Activated CD8-positive, alpha-beta memory T cell treated with anti-CD3 and anti-CD28 coated beads, Interleukin-2, amount 50 U/mL, for 4 hours (primary cell): ENCODE measurements at places on chromosomes 4 and X.

- DNase-seq = no peak
Observed at GRCh38 chr4:113962016-113962347, 17.5 kb downstream of the ARSJ start.

GRCh38 chr4:653080-653821 is 20.8 kb downstream of the ATP5ME start:
- no peak for DNase-seq

- DNase-seq = no peak
Observed at GRCh38 chr4:110412354-110413065, 63.4 kb upstream of the ENPEP start.

DNA sequence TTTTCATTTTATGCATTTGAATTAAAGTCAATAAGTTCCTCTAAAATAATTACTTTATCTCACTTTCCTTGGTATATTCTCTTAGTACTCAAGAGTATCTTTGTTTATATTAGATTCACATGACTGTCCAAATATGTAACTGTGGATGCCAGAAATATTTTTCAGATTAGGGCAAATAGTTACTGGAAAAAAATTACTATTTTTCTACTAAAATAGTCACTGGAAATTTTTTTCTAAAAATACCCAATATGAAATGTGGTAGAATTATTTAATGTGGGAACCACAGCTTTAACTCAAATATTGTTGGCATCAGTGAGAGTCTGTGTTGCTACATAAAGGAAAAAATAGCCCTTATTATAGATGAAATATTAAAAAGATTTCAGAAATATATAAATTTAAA is 70.4 kb upstream of the NMU start:
- no peak for DNase-seq

GRCh38 chr4:53716011-53716410 is 124.7 kb upstream of the LNX1 start:
- DNase-seq = no peak

DNA sequence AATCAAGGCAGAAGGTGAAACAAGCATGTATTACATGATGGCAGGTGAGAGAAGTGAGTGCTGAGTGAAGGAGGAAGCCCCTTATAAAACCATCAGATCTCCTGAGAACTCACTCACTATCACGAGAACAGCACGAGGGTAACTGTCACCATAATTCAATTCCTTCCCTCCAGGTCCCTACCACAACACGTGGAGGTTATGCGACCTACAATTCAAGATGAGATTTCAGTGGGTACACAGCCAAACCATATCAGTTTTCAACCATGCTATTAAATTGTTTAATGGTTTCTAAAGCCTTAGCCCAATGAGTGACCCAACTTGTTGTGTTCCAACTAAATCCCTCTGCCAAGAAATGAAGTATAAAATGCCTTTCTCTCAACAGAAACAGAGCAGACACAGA is 519.8 kb downstream of the GBA3 start:
- no peak for DNase-seq

DNA sequence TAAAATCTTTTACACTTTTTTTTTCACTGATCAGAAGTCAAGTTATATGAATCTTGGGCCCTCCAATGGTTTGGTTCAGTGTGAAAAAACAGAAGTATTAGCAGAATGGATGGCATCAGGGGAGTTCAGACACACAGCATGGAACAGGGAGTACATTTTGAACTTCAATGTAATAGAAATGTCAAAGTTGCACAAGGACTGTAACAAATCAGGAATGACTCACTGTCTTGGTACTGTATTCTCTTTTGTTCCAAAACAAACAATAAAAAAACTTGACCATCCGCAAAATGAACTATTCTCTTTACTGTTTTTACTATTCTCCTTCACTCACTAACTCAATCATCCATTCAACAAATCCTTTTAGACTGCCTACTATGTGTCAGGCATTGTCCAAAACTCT is 401.0 kb downstream of the FSTL5 start:
- DNase-seq = no peak

- DNase-seq = no peak
Observed at GRCh38 chrX:17591741-17592110, 145.6 kb upstream of the SCML1 start.

- DNase-seq = no peak
Observed at GRCh38 chr4:155681886-155682285, 15.2 kb downstream of the GUCY1A1 start.

- no peak for DNase-seq
Observed at GRCh38 chrX:130848763-130849162, 54.2 kb downstream of the ENOX2 start.

DNA sequence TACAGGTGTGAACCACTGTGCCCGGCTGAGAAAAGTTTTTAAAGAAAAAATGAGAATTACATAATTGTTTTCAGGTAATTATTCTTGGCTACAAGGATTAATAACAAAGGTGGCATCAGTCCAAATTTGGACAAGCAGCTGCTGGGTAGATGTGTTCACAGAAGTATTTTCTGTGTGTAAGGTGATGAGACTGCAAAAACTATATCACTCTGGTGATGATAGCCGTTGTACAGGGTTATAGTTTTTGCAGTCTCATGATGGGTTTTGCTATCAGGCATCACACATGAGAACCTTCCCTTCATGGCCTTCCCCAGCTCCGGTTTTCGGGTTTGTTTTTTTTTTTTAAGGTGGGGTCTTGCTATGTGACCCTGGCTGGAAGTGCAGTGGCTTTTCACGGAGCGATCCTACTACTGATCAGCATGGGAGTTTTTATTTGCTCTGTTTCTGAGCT is 5.1 kb upstream of the SLC10A3 start:
- no peak for DNase-seq

DNA sequence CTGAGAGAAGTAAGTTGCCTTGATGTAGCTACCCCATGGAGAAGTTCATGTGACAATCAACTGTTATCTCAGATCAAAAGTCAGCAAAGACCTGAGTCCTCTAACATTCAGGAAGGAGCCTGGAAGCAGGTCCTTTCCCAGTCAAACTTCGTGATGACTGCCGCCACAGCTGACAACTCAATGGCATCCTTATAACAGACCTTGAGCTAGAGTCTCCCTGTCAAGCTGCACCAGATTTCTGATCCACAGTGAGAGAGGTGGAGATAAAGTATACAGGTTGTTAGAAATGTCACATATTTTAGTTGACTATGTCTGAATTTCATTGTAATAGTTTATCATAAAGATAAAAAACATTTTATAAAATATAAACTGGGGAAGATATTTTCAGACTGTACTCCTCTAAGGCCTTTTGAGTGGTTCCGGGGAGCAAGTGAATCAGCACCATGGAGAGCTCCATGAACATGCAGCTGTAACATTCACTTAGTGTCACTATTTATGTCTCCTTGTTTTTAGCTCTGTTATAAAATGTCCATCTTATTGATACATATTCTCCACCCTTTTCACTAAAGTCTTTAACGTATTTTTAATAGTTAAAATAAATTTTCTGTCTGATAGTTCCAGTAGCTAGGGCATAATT is 1653.5 kb upstream of the AGA start:
- no peak for DNase-seq

DNA sequence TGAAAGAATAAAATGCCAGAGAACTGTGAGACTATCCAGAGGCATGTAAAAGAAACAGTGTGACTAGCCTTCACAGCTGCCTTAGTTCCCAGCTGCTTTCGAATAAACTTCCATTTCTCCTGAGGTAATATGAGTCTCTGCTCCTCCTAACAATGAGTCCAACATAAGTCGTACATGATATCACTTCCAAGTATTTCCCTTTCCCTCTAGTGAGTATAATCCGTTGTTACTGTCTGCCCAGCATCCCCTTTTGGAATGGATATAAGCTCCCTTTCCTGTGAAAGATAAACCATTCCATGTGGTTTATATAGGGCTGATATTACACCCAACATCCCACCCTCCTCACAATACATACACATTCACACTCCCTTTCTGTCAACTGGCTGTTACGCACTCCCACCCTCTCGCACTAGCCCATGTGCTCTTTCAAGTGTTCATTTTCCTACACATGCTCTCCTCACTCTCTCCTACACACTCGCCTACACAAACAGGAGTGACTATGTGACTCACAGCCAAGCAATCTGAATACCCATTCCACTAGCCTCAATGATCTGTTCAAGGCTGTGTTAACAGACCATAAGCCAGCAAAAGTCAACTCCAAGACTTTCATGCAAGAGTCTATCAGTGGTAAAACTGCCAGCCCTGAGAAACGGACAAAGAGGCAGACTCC is 5.0 kb downstream of the NAF1 start:
- DNase-seq = peak; percentile 17

DNA sequence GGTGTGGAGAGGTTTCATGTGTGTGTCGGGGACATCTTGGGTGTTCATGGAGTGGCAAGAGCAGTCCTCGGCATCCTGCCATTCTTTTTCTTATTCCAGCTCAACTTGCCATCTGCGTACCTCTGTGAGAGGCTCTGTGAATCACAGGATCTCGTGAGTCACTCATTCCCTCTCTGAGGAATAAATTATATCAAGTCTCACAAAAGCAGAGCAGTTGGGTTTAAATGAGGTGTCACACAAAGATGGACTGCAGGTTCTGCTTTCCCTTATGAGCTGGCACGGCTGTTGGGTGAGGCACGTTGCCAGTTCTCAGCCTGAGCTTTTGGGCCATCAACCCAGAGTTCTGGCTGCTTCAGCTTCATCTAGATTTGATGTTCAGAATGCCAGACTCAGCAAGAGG is 6.8 kb upstream of the OCIAD2 start:
- DNase-seq = no peak

- DNase-seq = no peak
Observed at GRCh38 chr4:18880871-18881270, 859.3 kb upstream of the LCORL start.

DNA sequence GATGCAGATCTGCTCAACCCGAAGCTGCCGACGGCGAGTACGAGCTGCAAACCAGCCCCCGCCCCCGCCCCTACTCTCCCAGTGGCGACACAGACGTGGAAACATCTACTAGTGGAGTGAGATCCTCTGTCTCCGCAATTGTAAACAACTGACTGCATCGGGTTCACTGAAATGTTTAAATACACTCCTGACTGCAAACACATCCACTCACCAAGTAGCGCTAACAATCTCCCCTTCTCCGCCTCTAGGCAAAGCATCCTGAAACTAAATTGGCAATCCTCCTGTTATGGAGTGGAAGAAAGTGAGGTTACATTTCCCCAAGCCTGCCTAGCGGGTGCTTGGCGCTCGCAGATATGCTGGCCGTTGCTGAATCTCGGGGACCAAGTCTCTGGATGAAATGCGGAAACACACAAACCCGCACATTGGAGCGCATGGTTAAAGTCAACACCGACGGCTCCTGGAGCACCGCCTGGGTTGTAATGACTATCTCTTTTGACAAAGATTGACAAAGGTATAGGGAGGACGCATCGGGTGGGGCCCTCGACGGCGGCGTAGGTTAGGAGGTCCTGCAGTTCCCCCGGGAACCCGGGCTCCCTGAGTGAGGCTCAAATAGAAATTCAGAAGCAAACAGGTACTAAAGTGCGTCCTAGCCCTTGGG is 117.0 kb upstream of the TEX13C start:
- DNase-seq = no peak
